Activated T-cell treated with anti-CD3 and anti-CD28 coated beads, Interleukin-2, amount 50 U/mL, for 1 hour (primary cell): ENCODE measurements at places on chromosomes 1 and 21.

DNA sequence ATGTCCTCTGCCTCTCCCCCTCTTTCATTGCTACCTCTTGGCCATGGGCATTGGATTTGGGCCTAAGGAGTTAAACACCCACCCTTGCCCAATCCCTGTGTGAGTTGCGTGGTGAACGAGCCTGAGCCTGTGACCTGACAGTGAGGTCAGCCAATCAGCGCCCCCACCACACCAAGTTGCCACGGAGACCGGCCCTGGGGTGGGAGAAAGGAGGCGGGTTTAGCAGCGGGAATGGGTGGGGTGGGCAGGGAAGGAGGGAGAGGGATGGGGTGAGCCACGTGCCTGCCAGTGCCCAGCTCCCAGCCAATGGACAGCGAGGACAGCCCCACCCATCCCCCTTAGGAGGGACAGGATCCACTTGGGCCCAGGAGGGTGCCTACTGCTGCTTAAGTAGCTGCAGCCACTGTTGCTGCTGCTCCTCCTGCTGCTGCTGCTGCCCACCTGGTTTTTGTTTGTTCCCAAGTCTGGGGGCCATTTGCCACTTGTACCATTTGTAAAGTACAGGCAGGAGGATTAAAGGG lies 9.5 kb downstream of the ZBTB7B start:
- DNase-seq = no peak

- no peak for DNase-seq
These were observed 177.3 kb downstream of the KIF26B start for GRCh38 chr1:245332085-245332484.

DNA sequence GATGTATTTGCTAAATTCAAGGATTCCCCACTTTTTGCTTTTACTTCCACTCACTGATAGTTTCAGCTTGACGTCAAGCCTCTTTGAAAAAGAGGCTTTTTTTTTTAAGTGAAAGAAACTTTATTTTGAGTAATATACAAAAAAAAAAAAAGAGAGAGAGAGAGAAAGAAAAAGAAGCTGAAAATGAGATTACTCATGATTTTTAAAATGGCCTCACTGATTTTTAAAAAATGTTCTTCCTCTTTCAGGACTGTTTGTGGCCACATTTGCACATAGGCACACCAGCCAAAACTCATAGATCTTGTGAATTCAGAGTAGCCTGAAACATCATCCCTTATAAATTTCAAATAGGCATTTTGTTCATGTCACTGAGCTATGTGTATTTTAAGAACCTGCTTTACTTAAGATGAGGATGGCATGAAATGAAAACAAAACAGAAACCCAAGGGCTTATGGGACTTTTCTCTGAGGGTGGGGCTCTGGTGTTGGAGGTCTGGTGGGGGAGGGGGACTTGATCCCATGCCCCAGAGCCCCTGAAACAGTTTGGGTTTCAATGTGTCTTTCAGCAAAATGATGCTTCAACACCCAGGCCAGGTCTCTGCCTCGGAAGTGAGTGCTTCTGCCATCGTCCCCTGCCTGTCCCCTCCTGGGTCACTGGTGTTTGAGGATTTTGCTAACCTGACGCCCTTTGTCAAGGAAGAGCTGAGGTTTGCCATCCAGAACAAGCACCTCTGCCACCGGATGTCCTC lies 6.1 kb downstream of the ATF3 start:
- no peak for DNase-seq

GRCh38 chr21:33578959-33579542 lies 9.4 kb downstream of the DONSON start:
- no peak for DNase-seq

- no peak for DNase-seq
These were observed 250.4 kb downstream of the NFIA start for GRCh38 chr1:61332796-61333195.

- no peak for DNase-seq
These were observed 35.3 kb upstream of the CLIC4 start for GRCh38 chr1:24709791-24710441.
